ENCODE measurements at places on chromosomes 6 and 20. TPM values are rescaled to one million over a fixed set of nuclear protein-coding genes. Genes with fewer than 3 reads are reported as not detected.

DNA sequence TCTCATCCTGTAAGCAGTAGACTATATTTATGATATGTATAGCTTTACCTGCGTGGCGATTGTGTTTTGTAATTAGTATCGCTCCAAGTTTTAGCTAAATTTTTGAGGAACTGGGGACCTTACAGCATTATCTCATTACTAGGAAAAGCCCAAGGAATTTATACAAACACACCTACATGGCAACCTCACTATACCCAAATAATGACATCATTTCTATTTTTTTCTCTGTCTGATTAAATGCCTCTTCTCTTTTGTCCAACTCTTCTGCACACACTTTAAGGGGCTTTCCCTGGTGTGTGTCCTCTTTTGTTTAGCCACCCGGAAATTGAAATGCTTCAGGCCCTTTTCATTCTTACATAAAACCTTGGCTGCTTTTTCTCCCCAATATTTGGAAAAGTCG lies 82.9 kb upstream of the EXOC2 start:
- no peak for DNase-seq

DNA sequence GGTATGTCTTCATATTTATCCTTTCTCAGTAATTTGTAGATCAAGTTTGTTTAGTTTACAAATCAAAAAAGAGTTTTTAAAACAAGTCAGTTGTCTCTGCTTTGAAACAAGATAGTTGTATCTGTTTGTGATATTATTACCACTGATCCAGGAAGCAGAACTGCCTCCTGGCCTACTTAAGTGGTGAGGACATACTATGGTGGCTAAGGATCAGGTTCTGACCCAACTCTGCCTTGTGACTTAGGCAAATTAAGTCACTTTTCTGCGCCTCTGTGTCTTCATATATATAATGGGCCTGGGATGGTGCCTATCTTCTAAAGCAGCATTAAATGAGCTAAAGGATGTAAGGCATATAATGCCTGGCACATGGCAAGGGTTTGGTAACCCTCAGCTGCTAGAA lies 8.7 kb downstream of the ANKS1A start:
- DNase-seq: no peak

DNA sequence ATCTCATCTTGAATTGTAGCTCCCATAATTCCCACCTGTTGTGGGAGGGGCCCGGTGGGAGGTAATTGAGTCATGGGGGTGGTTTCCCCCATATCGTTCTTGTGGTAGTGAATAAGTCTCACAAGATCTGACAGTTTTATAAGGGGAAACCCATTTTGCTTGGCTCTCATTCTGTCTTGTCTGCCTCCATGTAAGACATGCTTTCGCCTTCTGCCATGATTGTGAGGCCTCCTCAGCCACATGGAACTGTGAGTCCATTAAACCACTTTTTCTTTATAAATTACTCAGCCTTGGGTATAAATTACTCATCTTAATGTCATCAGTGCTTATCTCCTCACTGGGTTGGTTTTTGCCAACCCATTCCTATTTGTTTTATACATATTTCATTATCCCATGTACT lies 142.0 kb upstream of the GMDS start:
- no peak for DNase-seq

DNA sequence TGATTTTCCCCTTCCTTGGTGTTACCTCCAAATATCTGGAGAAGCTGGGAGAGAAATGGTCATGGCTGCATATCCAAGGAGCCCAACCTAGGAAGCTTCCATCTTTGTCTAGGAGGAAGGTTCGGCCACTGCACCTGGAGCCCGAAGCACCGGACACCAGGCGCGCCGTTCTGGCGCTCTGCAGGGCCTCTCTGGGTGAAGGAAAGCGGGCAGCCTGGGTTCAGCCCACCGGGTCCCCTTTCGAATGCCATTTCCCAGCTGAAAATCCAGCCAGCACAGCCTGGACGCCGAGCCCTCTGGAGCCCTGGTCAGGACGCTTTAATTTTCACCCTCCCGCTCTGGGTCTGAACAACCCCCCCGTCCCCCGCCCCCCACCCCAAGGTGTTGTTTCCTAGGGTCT lies 1.2 kb downstream of the LINC00237 start:
- no peak for DNase-seq

The CCDC170 gene
- not detected for total RNA-seq

The RBPJL gene
- total RNA-seq: not detected

The LAMA4 gene
- 76.5 TPM for total RNA-seq

DNA sequence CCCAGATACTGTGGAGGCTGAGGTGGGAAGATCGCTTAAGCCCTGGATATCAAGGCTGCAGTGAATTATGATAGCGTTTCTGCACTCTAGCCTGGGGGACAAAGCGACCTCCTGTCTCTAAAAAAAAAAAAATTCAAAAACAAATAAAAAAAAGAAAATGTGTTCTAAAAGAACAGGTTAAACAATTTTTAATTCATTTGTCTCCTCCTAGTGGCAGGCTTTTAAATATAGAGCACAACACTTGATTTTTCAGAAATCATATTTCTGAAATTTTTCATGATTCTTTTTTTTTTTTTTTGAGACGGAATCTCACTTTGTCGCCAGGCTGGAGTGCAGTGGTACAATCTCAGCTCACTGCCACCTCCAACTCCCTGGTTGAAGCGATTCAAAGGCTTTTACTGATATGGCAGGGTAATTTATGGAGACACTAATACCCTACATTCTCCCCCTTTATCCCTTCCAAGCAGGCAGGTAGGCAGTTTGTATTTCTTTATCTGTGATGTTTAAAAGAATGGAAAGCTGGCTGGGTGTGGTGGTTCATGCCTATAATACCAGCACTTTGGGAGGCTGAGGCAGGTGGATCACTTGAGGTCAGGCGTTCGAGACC lies 8.7 kb upstream of the GTF3C6 start:
- no peak for DNase-seq

The CCM2L gene
- total RNA-seq: 2.1 TPM

DNA sequence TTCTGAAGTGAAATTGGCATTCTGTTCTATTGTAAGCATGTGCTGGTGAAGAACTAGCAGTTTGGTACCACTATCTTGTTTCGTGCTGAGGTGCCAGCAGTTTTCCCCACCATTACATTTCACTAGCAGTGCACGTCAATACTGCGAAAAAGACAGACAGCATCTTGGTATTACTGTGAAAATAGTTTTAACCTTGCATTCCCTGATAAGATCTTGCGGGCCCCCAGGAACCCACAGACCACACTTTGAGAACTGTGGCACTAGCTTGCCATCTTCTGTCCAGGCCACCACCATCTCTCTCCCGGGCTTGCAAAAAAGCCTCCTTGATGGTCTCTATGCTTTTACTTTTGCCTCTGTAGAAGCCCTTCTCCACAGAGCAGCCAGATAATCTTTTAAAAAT lies 185.7 kb downstream of the BACH2 start:
- DNase-seq: no peak

DNA sequence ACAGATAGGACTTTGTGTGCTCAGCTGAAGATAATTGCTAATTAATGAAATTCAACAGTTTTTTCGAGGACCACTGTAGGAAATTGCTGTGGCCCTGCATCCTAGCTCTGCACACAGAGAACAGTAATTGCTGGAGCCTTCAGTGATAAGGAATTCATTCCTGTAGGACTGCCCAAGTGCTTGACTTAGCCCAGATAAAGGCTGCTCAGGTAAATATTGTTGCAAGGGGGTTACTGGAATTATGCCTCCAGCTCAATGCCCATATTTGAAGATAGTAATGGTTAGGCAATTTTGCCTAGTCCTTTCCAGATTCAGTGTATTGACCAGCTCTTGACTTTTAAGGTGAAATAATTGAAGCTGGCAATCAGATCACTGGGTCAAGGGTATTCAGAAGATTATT lies 122.9 kb downstream of the SLC24A3 start:
- no peak for DNase-seq

DNA sequence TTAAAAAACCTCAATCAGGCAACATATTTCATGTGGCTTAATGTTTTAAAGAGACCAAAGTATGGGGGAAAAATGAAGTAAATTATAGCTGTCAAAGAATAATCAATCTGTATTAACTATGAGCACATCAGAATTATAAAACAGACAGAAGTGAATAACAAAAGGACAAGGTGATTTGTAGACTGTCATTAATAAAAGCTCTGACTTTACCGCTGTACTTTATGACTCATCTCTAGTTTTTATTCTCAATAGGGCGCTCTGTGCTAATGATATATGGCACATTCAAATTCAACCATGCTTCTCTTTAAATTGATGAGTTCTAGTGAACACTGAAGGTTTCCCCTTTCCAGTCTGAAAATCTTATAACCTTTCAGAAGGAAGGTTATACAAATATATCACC lies 72.0 kb downstream of the PREP start:
- no peak for DNase-seq

GRCh38 chr6:131854803-131855202 lies 47.0 kb downstream of the ENPP1 start:
- DNase-seq: no peak

DNA sequence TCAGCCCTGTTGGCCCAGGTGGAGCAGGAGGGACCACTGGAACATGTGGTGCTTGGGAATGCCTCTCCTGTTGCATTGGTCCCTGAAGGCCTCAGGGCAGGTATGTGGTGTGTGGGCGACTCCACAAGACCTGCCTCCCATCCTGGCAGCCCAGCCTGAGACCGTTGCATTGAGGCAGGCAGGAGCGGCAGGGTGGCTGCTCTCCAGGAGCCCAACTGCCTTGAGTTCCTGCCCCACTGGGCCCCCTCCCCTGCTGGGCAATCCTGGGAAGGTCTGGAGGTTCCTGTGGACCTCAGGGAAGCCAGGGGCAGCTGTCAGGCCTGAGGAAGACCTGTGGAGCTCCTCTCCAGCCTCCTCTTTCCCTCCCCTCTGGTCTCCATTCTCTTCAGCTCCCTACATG lies 19.8 kb downstream of the MAVS start:
- DNase-seq: no peak

Measured in Daoy (cell line).